ENCODE measurements at places on chromosomes 16 and 17.

DNA sequence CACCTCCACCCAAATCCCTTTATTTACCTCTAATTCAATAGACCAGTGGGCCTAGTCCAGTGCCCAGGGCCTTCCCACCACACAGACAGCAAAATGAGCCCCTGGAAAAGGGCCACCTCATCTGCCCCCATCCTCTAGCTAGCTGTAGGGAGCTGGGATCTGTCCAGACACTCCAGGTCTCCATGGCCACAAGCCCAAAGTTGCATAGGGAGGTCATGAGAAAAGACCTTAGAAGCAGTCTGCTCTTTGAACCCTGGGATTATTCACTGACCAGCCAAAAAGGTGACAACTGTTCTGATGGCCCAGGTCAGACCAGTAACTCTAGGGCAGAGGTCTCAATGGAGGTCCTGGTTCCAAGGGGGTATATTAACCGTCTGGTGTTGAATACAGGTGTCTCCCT is 2.0 kb downstream of the CUEDC1 start:
- no peak for DNase-seq

DNA sequence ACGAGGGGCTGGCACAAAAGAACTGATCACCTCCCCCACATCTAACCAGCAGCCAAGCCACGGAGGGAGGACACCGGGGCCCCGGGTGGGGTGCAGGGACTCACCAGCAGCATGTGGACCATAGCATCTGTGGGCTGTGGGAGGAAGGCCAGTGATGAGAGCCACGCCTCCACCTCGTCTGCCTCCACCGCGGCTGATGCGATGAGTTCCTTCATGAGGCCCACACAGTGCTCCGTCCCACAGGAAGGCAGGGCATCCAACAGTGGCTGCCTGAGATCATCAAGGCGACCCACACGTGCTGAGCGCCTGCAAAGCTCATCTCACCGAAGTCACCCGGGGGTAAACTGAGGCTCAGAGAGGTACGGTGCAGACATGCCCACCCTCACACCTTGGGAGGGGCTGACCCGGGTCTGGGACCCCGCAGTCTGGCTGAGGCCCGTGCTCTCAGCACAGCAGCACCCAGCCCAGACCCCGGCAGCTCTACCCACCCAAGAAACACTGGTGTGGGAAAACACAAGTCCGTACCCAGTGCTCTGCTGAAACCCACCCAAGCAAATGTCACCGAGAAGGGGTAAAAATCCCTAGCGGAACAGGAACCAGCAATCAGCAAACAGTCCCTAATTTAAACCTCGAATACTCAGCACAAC is 85.9 kb downstream of the LITAF start:
- DNase-seq = no peak

DNA sequence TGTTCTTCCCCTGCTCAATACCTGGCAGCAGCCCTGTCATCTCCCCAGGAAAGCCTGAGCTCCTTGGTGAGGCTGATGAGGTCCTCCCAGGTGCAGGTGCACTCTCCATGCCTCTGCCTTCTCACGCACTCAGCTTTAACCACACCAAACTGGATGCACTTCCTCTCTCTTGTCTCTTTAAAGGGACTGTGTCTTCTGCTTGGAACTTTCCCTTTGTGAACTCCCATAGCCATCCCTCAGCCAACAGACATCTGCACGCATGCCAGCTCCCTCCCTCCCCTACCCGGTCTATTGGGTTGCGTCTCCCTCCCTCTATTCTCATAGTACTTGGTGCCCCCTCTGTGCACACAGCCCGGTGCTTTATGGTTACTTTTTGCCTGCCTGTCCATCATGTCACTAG is 231.2 kb downstream of the MSI2 start:
- no peak for DNase-seq

GRCh38 chr16:19716183-19716582 is 1.8 kb downstream of the KNOP1 start:
- no peak for DNase-seq

GRCh38 chr17:62822080-62822904 is 14.2 kb upstream of the MARCHF10 start:
- no peak for DNase-seq

GRCh38 chr16:68265078-68265920 is 973 bp downstream of the SLC7A6 start:
- peak; percentile 85 for DNase-seq

- no peak for DNase-seq
Observed at GRCh38 chr17:77025781-77026180, 115.0 kb upstream of the SEC14L1 start.

GRCh38 chr17:64202683-64203344 is 60.2 kb downstream of the TEX2 start:
- peak; percentile 59 for DNase-seq

Measured in AG08396 (cell line).